ENCODE measurements at places on chromosomes 3 and 15. TPM values are rescaled to one million over a fixed set of nuclear protein-coding genes. Genes with fewer than 3 reads are reported as not detected.

GRCh38 chr3:8800016-8800415, 30.6 kb upstream of the OXTR start:
- H3K4me1 ChIP-seq: no peaks in the 10 kb centered on the region
- DNase-seq: no peak
- H3K36me3 ChIP-seq: no peaks in the 10 kb centered on the region
- H3K27me3 ChIP-seq: no peaks in the 10 kb centered on the region
- no peak overlapping the region for H3K4me3 ChIP-seq
- H3K27ac ChIP-seq: no peak overlapping the region

GRCh38 chr3:111538681-111539083, 3.3 kb upstream of the CD96 start:
- no peaks in the 10 kb centered on the region for H3K27me3 ChIP-seq
- no peak overlapping the region for H3K27ac ChIP-seq
- H3K36me3 ChIP-seq: no peaks in the 10 kb centered on the region
- no peak overlapping the region for H3K4me3 ChIP-seq
- no peaks in the 10 kb centered on the region for H3K4me1 ChIP-seq

The PYGO1 gene
- 30.2 TPM for total RNA-seq

GRCh38 chr3:71585887-71586809, 2.6 kb upstream of the FOXP1 start:
- H3K4me3 ChIP-seq: no peak overlapping the region
- no peak for DNase-seq
- no peaks in the 10 kb centered on the region for H3K27me3 ChIP-seq
- H3K27ac ChIP-seq: peak overlapping the region; percentile 93
- H3K4me1 ChIP-seq: peaks cover 4% of the 10 kb centered on the region
